ENCODE measurements at places on chromosomes 16 and 17. TPM values are rescaled to one million over a fixed set of nuclear protein-coding genes. Genes with fewer than 3 reads are reported as not detected.

Gene C17orf50
- total RNA-seq, result not detected

Gene NXPH3
- 0.03 TPM for total RNA-seq

Gene KCNJ2
- not detected for total RNA-seq

Gene SP6
- total RNA-seq, result 0.23 TPM

Gene ARL17A
- total RNA-seq, result 4.3 TPM

Gene POLR3E
- 34.1 TPM for total RNA-seq

Gene GP1BA
- 0.23 TPM for total RNA-seq

Gene PLK1
- 63.8 TPM for total RNA-seq

All from Daoy (cell line).